Stimulated activated CD4-positive, alpha-beta T cell treated with anti-CD3 and anti-CD28 coated beads, Interleukin-12 subunit alpha, Interleukin-12 subunit beta, amount 100 ng/mL, for 48 hours (primary cell): ENCODE measurements at places on chromosomes 6 and 20.

GRCh38 chr6:79622364-79622763 lies 8.8 kb upstream of the SH3BGRL2 start:
- no peak for DNase-seq

DNA sequence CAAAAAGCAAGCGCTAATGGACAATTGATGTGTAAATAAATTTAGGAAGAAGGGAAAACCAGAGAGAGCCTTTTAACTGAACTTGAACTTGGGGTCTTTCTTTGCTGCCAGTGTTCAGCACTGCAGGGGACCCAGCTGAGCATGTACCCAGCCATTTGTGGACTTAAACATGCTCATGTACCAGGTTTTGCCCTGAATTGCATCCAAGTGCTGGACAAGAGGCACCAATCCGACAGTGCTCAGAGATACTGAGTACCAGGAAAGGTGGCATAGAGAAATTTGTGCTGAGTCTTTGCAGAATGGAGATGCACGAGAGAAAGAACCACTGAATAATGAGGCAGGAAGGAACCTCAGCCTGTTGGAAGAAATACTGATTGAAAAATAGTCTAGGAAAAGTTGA lies 16.0 kb downstream of the AKAP12 start:
- DNase-seq = no peak

DNA sequence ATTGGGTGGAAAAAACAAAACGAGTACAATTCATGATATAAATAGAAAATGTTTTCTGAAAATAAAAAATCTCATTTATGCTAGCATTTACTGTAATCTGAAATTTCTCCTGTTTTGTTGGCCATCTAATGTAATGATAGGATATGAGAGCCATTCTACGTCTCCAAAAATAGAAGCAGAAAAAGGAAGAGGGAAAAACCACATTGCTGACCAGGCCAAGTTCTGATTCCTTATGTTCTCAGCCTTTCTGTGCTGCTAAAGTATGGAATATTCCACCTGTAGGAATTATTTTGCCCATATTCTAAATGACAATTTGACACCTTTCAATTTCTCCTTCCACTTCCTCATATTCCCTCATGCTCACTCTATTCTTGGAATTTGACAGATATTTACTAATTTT lies 110.2 kb downstream of the TBXT start:
- DNase-seq = no peak

DNA sequence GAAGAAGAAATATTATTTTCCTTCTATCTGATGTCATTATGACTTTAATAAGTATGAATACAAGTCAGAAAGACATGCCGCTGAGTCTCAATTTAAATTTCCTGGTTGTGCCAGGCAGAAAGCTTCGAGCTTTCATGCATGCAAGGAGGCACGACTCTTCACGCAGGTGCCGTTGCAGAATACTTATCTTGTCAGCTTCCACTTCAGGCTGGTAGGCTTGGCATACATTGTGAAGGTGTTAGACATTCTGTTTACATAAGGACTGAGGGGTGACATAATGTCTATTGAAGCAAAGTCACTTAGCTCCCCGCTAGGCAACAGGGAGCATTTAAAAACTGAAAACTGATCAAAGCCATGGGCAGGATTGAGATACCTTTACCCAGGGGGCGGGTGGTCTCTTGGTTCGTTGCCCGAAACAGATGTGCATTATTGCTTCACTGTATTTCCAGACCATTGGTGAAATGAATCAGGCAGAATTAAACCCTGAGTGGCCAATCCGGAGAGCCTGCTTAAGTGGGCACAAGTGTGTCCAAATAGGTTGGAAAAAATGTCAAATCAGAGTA lies 16.4 kb downstream of the BMP6 start:
- DNase-seq = no peak

GRCh38 chr6:150712505-150713252 lies 113.0 kb downstream of the PLEKHG1 start:
- no peak for DNase-seq

GRCh38 chr6:35731414-35731735 lies 5.5 kb upstream of the ARMC12 start:
- peak; percentile 90 for DNase-seq

GRCh38 chr6:144351379-144352127 lies 66.4 kb downstream of the UTRN start:
- no peak for DNase-seq

DNA sequence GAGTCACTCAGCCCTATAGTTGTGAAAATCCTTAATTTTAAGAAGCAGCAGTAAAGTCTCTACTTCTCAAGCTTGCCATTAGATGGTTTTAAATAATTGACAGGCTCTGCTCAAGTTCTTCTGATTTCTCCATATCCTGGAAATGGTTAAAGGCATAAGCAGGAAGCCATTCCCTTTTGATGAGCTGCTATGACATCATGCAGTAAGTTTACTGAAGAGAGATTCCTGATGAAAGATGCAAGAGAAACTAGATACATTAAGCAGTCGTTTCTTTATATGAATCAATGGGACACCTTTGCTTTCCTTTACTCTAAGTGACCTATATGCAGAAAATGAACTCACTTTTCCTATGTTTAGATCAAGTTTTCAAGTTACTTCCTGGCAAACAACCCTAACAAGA lies 9.8 kb downstream of the POPDC3 start:
- no peak for DNase-seq

DNA sequence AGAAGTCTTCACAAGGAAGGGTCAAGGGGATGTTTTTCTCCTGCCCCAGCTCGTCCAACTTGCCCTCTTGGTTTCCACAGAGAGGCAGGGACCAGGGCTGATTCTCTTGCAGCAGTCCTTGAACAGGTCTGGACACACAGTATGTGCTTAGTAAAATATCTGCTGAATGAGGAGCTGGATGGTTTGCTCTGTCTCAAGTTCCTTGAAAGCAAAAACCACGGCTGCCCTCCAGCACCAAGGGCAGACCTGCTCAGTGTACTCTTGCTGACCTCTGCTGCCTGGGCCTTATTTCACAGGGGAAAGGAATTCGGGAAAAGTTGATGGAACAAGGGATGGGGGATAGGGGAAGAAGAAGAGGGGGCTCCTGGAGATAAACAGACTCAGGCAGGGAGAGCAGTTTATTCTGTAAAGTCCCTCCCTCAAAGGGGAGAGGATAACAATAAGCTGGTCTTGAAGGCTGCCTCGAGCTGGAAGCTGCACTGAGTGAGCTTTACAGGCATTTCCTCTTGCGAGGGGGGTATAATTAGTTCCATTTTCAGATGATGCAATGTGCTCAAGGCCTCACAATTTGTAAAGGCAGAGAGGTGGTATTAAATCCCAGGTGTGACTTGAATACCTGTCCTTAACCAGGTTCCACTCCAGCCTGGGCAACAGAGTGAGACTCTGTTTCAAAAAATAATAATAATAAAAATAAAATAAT lies 10.3 kb downstream of the KCNK5 start:
- no peak for DNase-seq

DNA sequence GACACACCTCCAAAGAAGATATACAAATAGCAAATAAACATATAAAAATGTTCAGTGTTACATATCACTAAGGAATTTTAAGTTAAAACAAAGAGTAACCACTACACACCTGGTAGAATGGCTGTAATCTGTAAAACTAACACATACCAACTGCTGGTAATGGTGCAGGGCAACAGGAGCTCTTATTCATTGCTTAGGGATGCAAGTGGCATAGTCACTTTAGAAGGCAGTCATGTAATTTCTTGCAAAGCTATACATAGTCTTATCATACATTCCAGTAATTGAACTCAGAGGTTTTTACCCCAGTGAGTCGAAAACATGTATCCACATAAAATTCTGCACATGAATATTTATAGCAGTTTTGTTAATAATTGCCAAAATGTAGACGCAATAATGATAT lies 906.8 kb upstream of the CITED2 start:
- DNase-seq = no peak

DNA sequence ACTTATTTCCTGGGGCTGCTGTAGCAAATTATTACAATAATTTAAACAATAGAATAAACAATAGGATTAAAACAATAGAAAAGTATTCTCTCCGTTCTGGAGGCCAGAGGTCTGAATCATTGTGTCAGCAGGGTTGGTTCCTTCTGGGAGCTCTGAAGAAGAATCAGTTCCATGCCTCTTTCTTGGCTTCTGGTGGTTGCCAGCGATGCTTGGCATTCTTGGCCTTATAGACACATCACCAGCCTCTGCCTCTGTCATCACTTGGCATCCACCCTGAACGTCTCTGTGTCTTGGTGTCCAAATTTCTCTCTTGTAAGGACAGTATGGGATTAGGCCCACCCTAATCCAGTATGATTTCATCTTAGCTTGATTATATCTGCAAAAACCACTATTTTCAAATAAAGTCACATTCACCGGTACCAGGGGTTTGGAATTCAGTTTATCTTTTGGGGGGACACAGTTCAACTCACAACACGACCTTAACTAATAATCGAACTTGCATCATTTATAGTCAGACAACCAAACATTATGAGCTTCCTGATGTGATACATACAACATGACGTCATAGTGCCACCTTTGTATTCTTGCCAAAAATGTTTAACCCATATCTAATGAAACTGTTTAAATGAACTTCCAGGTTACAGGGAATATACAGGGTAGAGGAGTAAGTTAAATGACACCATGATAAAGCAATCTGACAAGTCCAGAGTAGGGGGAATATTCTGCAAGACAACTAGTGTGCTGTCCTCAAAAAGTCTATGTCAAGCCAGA lies 84.7 kb upstream of the RNF24 start:
- no peak for DNase-seq

- DNase-seq = no peak
These were observed 32.0 kb downstream of the TTLL2 start for GRCh38 chr6:167356874-167357273.

GRCh38 chr6:112780498-112781096 lies 433.5 kb downstream of the RFPL4B start:
- DNase-seq = peak; percentile 14

- no peak for DNase-seq
These were observed 85.9 kb upstream of the PRND start for GRCh38 chr20:4635781-4636180.

DNA sequence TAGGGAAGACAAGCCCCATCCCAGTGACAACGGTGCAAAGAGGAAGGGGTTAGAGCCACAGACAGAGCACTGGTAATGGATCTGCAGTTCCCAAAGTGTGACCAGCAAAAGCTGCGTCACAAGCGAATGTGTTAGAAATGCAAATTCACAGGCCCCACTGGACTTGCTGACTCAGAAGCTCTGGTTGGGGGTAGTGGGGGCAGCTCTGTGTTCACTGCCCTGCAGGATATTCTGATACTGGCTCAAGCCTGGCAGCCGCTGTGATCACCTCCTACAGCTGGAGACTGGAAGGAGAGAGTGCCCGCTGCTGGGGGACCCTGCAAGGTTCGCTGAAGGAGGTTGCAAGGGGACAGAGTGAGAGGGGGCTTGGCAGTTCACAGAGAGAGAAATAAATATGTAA lies 179.7 kb upstream of the CDH4 start:
- DNase-seq = no peak

DNA sequence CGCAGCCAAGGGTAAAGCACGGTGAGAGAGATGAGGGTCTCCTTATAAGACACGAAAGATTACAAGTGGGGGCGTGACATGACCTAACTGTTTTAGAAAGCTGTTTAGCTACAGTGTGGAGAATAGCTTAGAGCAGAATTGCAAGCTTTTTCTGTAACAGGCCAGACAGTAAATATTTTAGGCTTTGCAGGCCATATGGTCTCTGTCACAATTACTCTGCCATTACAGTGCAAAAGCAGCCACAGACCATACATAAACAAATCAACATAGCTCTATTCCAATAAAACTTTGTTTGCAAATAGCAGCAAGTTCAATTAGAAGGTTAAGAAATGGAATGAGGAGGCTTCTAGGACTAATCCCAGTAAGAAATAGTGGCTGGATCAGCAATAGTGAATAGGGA lies 16.8 kb downstream of the PGM3 start:
- DNase-seq = no peak

- no peak for DNase-seq
These were observed 147.7 kb upstream of the PHACTR3 start for GRCh38 chr20:59456342-59457279.
